ENCODE measurements at places on chromosomes 1 and 21.

DNA sequence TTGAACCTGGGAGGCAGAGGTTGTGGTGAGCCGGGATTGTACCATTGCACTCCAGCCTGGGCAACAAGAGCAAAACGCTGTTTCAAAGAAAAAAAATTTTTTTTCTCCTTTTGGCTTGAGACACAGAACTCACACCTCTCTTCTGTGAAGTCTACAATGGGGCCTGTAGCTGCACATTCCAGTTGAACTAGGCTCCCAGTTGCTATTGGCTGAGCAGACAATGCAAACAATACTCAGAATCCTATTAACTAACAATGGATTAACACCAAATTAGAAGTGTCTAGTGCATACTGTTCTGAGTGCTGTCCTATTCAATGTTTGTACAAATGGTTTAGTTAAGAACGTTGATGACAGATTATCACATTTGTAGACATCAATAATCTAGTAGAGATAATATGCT is 17.6 kb upstream of the MCL1 start:
- DNase-seq, result no peak

DNA sequence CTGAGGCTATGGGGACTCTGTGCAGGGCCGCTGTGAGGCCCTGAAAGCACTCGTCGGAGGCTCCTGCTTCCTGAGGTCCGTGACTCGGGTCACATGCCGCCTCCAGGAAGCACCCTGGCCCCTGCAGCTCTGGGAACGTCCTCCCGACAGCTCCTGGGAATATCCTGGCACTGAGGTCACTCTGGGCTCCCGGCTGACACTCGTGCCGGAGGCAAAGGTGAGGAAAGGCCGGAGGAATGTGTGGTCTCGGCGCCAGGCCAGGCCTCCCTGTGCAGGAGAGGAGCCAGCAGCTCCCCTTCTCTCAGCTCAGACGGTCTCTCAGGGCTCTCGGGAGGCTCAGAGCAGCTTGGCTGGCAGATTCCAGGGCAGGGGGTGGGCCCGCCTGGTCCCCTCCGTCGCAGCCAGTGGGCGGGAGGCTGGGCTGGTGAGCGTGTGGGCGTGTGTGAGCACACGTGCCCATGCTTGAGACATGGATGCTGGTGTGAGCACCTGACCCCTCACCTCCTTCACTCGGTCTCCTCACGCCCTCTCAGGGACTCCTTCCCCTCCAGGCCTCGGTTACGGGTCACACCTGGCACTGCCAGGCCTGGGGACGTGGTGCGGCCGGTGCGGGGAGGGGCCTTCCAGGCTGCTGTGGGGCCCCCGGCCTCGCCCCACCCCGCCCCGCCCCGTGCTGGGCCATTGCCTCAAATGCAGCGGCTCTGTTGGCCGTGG is 5.5 kb upstream of the RNF223 start:
- DNase-seq, result no peak

DNA sequence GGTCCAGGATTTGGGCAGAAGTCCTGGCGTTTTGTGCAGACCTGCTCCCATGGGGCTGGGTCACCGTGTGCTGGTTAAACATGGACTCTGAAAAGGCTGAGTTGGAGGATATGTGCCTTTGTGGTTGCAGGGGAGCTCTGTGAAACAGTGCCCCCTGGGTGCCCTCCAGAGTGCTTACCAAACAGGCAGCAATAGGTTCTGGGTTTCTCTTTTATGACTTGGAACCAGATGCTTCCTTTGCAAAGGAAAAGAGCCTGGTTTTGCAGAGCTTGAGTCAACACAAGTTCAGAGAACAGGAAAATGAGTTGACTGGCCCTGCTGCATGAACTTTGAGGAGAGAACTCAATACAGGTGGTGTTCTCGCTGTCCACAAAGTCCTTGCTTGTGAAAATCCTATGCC is 288.9 kb downstream of the TM2D1 start:
- DNase-seq, result no peak

DNA sequence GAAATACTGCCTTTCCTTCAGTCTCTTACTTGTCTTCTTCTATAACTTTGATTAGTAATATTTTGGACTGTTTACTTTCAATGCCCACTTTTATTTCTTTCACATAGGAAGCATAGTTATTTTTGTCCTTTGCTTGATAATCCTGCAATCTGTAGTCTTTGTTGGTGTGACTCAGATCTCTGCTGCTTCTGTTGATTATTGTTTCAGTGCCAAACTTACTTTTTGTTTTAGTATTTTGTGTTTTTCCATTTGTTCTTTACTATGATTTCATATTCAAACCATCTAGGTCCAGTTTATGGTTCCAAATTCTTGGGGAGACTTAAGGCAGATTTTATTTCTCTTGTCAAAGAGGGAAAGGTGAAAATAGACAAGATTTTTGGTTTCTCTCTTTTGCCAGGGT is 399.9 kb downstream of the HLX start:
- no peak for DNase-seq

DNA sequence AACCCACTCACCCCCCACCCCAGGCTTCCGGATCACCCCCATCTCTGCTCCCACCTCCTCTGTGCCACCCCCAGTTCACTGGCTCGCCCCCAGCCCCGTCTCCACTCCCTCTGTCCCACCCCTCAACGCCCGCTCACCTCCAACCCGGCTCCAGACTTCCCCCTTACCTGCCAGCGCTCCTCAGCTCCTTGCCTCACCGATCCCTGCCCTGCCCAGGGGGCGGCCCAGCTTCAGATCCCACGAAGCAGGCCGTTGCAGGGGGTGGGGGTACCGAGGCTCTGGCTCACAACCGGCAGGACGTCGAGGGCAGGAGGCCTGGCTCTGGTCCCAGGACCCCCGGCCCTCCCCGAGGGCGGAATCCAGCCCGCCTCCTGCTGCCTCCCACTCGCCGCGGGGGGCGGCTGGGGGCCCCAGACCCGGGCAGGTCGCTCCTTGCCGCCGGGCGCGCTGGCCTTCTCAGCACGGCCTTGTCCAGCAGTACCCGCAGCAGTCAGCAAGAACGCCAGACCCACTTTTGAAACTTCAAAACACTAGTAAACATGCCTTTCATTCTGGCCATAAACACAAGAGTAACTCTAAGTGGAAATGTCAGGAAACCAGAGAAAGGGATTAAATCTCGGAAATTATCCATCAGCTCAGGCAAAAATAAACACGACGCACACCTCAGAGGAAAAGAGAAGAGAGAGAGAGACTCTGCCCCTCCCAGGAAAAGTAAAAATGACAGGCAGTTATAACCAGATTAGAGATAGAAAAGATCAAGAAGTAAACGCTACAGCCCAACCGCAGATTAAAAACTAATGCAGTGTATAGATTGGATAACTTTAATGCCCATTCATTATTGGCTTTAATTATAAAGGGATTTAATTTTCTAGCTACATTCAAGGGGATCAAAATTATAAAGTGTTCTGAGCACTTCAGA is 1.0 kb upstream of the FAM89A start:
- DNase-seq, result no peak

GRCh38 chr1:22841142-22841541 is 130.5 kb downstream of the EPHB2 start:
- DNase-seq, result no peak

GRCh38 chr1:224740685-224741052 is 124.6 kb downstream of the CNIH3 start:
- no peak for DNase-seq

DNA sequence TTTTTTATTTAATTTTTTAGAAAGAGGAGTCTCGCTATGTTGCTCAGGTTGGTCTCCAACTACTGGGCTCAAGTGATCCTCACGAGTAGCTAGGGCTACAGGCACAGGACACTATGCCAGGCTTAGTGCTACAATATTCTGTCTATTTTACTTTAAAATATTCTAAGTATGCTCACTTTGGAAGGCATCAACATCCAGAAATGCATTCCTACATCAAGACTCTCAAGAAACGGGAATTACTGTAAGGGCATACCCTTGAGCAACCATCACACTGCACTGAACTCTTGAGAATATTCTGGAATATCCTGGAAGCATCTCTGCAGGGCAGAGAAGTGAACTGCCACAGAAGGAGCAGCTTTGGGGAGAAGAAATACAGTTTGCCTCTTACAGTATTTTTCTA is 565 bp upstream of the DMRTB1 start:
- no peak for DNase-seq

- no peak for DNase-seq
These were observed 636 bp downstream of the WARS2 start for GRCh38 chr1:119139857-119140176.

Measured in CMK (cell line).